ENCODE measurements at places on chromosomes 13 and 19. TPM values are rescaled to one million over a fixed set of nuclear protein-coding genes. Genes with fewer than 3 reads are reported as not detected.

Gene ZNF540
- total RNA-seq: not detected

Gene FBL
- 706 TPM for total RNA-seq

Gene AP1M2
- 37.1 TPM for total RNA-seq

Gene IL11
- total RNA-seq: 26.5 TPM

Gene BEST2
- 0.62 TPM for total RNA-seq

Gene PRSS57
- not detected for total RNA-seq

Gene TEX101
- total RNA-seq: not detected

Gene F10
- not detected for total RNA-seq

Gene USHBP1
- not detected for total RNA-seq

Gene KLC3
- 0.68 TPM for total RNA-seq

Gene RASL11A
- total RNA-seq: 3.3 TPM

Gene CYP2A6
- total RNA-seq: not detected

Gene TDRD12
- total RNA-seq: 0.20 TPM

Gene DCAF15
- total RNA-seq: 14.5 TPM

Gene SULT2A1
- not detected for total RNA-seq

Gene FRY
- 0.19 TPM for total RNA-seq

Gene CACNG7
- 9.4 TPM for total RNA-seq

Gene HAUS5
- 15.5 TPM for total RNA-seq

Gene KIR3DL1
- total RNA-seq: not detected

Gene ICAM4
- total RNA-seq: not detected

Gene KCNJ14
- total RNA-seq: 1.7 TPM

Measured in A549 treated with ZK216348 at 1 μM for 4 hours (cell line).